IMR-90 (cell line): ENCODE measurements at places on chromosomes 1 and 21. TPM values are rescaled to one million over a fixed set of nuclear protein-coding genes. Genes with fewer than 3 reads are reported as not detected.

The SLC30A2 gene
- not detected in 2 replicates for total RNA-seq

The RORC gene
- not detected in 2 replicates for total RNA-seq

The IGSF5 gene
- not detected in 2 replicates for total RNA-seq

The RNF2 gene
- total RNA-seq: 39.7 and 48.8 TPM in 2 replicates

The C1orf141 gene
- not detected in 2 replicates for total RNA-seq

The KLF17 gene
- total RNA-seq: 0.28 and 0.36 TPM in 2 replicates

The B3GALT2 gene
- 4.5 and 5.8 TPM in 2 replicates for total RNA-seq

The FHL3 gene
- total RNA-seq: 7.2 and 11.5 TPM in 2 replicates

The NBL1 gene
- total RNA-seq: 12.5 and 14.0 TPM in 2 replicates
